ENCODE measurements at places on chromosomes 3 and 15. TPM values are rescaled to one million over a fixed set of nuclear protein-coding genes. Genes with fewer than 3 reads are reported as not detected.

- peak; percentile 30 for DNase-seq
Measured at GRCh38 chr3:10600296-10600714, 94.9 kb upstream of the ATP2B2 start.

GRCh38 chr3:161274691-161275298, 53.7 kb downstream of the NMD3 start:
- peak; percentile 1 for DNase-seq

- no peak for DNase-seq
Measured at GRCh38 chr15:90316139-90316538, 35.9 kb upstream of the ZNF774 start.

PLIN1 gene
- 0.47 TPM for total RNA-seq

RAB6B gene
- total RNA-seq: 52.6 TPM
